GM18507 (cell line): ENCODE measurements at places on chromosomes 5 and 9.

GRCh38 chr5:107917983-107918382 is 247.2 kb upstream of the EFNA5 start:
- no peak for DNase-seq

GRCh38 chr9:16727452-16728136 is 142.9 kb downstream of the BNC2 start:
- DNase-seq: no peak

- no peak for DNase-seq
Observed at GRCh38 chr5:141707510-141707909, 25.5 kb upstream of the ARAP3 start.

GRCh38 chr9:127022913-127023660 is 99.3 kb downstream of the ANGPTL2 start:
- no peak for DNase-seq

GRCh38 chr5:6573651-6574101 is 59.2 kb downstream of the NSUN2 start:
- no peak for DNase-seq

DNA sequence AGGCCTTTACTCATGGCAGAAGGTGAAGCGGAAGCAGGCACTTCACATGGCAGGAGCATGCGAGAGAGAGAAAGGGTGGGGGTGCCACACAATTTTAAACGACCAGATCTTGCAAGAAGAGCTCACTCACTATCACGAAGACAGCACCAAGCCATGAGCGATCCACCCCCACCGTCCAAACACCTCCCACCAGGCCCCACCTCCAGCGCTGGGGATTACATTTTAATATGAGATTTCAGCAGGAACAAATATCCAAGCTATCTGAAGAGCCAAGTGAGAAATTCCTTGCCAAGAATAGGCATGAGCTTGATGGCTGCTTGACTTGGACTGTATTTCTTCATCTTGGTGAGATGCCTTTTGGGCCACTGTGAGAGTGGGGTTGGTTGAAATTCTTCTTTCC is 88.0 kb downstream of the PDZD2 start:
- DNase-seq: no peak

DNA sequence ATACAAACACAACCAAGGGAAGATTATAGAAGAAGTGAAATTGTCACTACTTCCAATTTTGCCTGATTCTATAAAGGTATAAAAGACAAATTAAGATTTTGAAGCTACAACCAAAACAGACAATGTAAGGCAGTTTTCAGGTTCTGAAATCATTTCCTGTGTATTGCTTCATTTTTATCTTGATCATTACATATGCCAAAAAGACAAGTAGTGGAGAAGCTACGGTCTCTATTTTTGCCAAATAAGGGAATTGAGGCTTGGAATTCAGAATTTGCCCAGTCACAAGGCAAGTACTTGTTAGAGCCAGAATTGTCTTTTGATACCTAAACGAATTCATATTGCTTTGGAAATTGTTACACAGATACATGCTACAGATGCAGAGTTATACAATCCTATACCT is 20.6 kb downstream of the EDIL3 start:
- no peak for DNase-seq

DNA sequence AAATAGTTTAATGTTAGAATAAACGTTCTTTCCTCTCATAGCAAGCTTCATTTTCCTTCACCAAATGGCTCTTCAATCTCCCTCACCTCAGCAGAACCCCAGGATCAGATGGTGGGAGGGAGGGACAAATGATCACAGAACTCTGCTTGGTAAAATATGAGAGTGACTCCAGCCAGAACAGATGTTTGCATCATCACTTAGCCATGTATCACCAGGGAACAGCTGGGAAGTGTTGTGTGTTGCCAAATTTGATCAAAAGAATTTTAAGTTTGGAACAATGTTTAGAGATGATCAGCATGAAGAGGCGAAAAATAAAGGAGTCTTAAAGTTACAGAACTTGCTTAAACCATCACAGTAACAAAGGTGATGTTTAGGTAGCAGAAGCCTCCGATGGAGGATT is 115.7 kb downstream of the FRMD3 start:
- DNase-seq: no peak

DNA sequence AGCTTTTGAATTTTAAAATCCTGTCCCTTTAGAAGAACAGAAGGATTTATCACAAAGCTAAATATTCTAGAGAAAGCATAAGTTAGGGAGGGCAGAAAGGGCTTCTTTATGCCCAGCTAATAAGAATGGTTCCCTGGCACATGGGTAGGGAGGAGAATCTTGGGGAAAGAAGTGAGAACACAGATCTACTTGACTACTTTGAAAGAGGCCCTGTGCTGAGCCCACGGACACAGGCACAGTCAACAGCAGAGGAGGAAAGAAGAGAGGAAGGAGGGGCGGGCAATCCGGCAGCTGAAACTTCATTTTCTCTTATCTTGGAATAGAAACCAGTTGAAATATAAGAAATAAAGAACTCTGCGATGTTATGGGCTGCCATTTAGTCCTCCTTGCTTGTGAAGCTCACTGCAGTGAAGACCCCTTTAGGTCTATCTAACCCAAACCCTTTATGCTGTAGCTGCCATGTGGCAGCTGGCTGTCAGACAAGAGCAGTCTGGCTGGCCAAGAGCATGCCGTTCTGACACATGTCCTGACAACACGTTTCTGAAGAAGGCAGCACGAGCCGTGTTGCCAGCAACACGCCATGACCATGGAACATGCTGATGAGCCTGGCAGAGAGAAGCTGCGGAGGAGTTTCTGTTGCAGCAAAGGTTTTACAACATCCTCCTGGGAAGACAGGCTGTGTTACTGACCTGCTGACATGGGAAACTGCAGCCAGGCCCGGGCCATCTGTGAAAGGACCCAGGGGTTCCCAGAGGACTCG is 34.2 kb downstream of the ABLIM3 start:
- no peak for DNase-seq

DNA sequence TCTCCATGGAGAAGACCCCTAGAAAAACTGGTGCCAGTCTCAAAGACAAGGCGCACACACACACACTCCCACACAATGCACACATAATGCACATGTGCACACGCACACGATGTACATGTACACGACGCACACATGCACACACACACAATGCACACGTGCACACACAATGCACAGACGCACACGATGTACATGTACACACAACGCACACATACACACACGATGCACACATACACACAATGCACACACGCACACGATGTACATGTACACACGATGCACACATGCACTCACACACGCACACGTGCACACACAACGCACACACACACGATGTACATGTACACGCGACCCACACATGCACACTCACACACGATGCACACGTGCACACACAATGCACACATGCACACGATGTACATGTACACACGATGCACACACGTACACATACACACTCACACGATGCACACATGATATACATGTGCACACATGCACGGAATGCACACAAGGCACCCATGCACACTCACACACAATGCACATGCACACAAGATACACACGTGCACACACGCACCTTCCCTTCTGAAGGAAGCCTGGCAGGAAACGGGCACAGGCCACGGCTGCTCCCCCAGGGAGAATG is 76.5 kb downstream of the VAV2 start:
- no peak for DNase-seq

- DNase-seq: no peak
Observed at GRCh38 chr5:169695025-169695625, 58.0 kb downstream of the DOCK2 start.
